ENCODE measurements at places on chromosomes 5 and 9. TPM values are rescaled to one million over a fixed set of nuclear protein-coding genes. Genes with fewer than 3 reads are reported as not detected.

GRCh38 chr5:123611406-123611709 lies 99.4 kb downstream of the CSNK1G3 start:
- H3K4me1 ChIP-seq: no peaks in the 10 kb centered on the region
- no peak overlapping the region for H3K27ac ChIP-seq
- no peak overlapping the region for H3K4me3 ChIP-seq
- no peak for DNase-seq
- peaks cover 26% of the 10 kb centered on the region for H3K36me3 ChIP-seq
- no peaks in the 10 kb centered on the region for H3K27me3 ChIP-seq

GRCh38 chr5:124528838-124529237 lies 217.6 kb downstream of the ZNF608 start:
- no peaks in the 10 kb centered on the region for H3K36me3 ChIP-seq
- no peak for DNase-seq
- no peaks in the 10 kb centered on the region for H3K4me1 ChIP-seq
- no peak overlapping the region for H3K27ac ChIP-seq

- peaks cover 13% of the 10 kb centered on the region for H3K36me3 ChIP-seq
- H3K4me3 ChIP-seq: no peak overlapping the region
- H3K4me1 ChIP-seq: peaks cover 35% of the 10 kb centered on the region
- no peaks in the 10 kb centered on the region for H3K27me3 ChIP-seq
- DNase-seq: no peak
Measured at GRCh38 chr5:147754372-147755122, 28.0 kb downstream of the JAKMIP2 start.

DNA sequence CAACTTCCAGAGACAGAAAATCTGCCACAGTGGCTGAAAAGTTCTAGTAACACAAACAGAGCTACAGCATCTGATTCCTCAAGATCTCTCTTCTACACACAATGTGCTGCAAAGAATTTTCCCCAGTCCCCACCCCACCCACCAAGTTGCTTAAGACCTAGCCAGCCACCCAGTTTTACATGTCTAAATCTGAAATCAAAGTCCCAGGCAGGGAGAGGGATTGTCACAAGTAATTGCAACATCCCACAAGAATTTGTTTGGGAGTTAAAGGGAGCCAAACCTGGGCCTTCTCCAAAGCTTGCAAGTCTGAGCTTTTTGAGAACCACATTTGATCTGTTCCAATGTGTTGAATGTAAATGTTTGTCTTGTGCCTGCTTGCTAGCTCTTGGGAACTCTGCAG lies 15.5 kb downstream of the IGIP start:
- H3K36me3 ChIP-seq: no peaks in the 10 kb centered on the region
- H3K27me3 ChIP-seq: peaks cover 2% of the 10 kb centered on the region
- DNase-seq: no peak
- no peaks in the 10 kb centered on the region for H3K4me1 ChIP-seq
- H3K4me3 ChIP-seq: no peak overlapping the region

Gene ENDOG
- 21.2 TPM for total RNA-seq

Gene TBCA
- total RNA-seq: 661 TPM

All from SJCRH30 (cell line).